ENCODE measurements at places on chromosomes 12 and 14.

DNA sequence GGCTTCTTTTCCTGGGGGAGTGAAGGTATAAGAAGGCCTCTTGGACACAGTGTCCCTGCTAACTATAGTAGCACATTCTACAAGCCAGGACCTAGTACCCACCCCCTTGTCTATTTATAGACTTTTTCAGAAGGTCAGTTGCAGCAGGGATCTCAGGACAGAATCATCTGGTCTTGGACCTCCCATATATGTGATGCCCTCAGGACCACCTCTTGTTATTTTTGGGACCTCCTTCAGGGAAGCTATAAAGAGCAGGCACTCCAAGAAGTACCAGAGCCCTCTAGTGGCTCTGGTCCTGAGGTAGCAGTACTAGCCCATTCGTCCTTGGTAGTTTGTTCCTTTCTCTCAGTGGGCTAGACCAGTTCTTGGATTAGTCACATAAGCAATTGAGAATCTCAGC is 4.3 kb downstream of the COQ10A start:
- DNase-seq, result no peak

DNA sequence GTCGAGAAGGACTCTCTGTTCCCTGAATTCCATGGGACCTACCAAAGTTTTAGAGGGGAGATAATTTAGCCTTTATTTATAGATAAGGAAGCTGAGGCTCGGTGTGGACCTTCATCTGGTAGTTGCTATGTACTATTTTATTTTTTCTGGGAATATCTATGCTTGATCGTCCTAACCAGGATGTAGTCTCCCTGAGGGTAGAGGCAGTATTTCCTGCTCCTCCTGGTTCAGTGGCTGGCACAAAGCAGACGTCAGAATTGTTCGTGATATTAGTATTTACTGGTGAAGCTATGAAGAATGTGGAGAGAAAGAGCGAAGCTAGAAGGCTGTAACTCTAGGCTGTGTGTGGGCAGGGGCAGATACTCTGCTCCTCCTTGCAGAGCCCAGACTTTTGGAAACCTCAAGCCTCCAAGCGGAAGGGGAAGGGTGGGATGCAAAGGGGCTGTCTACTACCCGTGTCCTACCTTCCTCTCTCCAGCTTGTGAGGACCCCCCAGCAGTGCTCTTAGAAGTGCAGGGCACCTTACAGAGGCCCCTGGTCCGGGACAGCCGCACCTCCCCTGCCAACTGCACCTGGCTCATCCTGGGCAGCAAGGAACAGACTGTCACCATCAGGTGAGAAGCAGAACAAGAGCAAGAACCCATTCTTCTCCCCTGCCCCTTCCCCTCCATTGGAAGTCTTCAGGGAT is 1.4 kb downstream of the LRP10 start:
- DNase-seq, result no peak

DNA sequence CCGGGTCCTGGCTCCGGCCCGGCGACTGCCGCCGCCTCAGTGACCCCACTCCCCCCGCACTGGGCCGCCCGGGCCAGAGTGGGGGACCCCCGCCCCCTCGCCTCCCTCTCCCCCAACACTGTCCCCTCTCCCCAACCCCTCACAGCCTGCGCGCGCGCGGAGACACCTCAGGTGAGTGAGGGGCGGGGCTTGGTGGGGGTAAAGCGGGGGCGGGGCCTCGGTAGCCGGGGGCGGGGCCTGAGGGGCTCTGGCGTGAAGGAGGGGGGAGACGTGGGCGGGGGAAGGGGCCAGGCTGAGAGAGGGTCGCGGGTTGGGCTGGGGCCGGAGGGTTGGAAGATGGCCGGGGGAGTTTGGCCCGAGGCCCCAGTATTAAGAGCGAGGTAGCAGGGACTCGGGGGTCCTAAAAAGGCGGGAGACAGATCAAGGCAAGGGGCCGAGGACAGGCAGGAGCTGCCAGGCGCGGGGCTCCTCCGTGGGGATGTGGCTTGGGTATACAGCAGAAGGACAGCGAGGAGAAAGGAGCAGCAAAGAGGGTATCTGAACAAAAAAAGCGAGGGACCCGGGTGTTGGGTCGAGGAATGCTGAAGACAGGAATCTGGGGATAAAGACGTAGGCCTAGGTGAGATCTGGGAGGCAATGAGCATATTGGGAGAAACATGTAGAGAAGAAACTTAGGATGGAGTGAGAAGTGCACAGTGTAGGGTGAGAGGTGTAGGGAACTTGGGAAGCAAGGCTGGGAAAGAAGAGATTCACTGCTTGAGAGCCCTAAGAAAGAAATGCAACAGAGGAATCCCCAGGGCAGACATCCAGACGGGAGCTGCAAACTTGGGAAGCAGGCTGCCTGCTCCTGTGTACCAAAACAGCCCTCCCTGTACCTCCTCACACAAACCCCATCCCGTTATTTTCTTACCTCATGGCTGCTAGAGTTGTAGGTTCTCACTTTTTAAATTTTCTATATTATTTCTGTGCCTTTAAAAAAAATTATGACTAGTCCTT is 10.8 kb downstream of the SUOX start:
- DNase-seq, result peak; percentile 66

GRCh38 chr12:45290216-45290605 is 74.3 kb downstream of the ANO6 start:
- no peak for DNase-seq

- DNase-seq, result no peak
These were observed 85.2 kb downstream of the CAND1 start for GRCh38 chr12:67354322-67354721.

GRCh38 chr14:24612196-24612595 is 2.7 kb upstream of the GZMH start:
- DNase-seq, result no peak

DNA sequence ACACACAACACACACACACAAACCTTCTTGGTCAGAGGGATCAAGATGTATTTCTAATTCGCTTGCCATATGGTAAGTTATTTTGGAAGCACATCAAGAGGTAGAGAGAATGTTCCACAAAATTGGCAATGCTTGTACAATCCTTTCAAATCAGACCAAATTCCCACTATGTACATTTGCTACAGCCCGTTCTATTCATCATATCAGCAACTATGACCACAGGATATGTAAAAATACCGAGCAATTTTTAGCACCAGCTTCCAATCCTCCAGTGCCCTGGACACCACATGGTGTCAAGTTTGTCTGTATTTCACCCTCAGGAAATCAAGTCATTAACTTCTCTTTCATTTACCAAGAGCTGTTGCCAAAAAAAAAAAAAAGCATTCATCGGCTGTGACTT is 21.2 kb downstream of the TBX5 start:
- no peak for DNase-seq

DNA sequence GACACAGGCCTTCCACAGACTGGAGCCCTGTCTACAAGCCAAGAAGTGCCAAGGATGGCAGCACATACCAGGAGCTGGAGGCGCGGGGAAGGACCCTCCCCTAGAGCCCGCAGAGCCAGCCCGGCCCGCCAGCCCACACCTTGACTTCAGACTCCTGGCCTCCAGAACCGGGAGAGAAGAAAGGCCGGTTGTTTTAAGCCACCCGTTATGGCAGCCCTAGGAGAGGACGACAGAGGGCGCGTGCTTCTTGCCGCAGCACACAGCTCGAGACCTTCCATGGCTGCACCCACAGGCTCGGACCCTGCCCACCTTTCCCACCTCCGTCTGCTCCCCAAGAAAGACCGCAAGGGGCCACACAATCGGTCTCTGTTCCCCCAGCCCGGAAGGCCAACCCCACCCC is 53.7 kb downstream of the RNF34 start:
- DNase-seq, result no peak

GRCh38 chr12:54413284-54414190 is 5.5 kb downstream of the ITGA5 start:
- DNase-seq, result peak; percentile 81

GRCh38 chr12:116382686-116383530 is 105.4 kb upstream of the MED13L start:
- no peak for DNase-seq

Measured in CD4-positive, alpha-beta T cell (primary cell).